ENCODE measurements at places on chromosomes 5 and 9.

- no peak for DNase-seq
Measured at GRCh38 chr5:135996611-135997010, 32.2 kb upstream of the TGFBI start.

DNA sequence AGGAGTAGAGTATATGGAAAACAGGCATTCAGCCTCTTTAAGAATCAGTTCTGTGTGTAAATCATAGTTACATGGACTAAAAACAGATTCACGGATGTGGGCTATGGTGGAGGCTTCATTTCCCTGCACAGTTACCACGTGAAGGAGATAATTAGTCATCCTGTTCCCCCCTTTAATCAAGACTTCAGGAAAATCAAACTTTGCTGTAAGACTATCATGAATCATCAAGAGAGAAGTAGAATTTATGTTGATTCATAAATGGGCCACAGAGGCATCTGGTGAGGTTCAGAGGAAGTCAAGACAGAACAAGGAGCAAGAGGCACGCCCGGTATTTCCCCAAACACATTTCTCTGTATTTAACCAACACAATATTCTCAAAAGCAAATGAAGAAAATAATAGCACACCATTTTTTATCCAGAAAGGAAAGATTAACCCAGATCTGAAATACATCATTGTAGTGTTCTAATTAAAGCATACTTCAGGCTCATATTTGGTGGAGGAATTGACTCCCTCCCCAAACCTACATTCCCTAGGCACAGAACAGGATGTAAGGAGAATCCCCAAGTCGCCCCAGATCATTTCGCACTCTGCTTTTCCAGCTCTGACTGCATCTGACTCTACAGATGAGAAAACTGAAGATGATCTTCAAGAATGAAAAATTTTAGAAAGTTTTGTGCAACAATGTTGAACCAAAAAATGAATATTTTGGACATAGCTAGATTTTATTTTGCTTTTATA lies 175.8 kb upstream of the GAS1 start:
- no peak for DNase-seq

GRCh38 chr9:70951749-70952727 lies 169.4 kb downstream of the TRPM3 start:
- DNase-seq: no peak

DNA sequence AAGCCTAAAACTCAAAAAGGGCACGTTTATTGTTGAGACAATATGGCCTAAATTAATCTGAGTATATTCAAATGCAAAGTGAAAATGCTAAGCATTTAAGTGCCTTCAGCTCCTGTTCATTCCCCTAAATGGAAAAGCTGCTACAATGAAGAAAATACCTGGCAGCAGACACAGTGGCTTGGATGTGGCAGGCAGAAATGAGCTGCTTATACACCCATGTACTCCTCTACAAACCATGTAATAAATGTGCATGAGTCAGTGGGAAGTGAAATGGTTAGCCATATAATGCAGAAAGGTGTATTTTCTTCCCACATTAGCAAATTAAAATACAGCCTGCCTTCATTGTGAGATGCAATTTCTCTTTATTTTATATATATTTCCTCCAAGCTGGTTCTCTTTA lies 859.2 kb upstream of the SEMA6A start:
- DNase-seq: no peak

DNA sequence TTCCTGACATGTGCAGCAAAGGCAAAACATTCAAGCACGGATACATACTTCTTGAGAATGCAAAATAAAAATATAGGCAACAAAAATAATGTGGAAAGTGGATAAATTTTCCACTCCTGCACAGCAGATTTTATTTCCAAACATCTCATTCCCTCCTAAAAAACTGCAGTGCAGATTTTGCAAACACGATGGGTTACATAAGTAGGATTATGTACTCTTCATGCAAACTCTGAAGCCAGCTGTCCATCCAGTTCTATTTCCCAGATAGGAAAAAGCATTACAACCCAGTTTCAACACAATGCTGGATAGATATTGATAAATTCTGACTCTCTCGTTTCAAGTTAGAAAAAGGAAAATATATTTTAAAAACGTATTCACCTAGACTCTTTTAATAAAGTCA lies 52.7 kb upstream of the CCNG1 start:
- no peak for DNase-seq

GRCh38 chr9:20940447-20941173 lies 90.8 kb downstream of the HACD4 start:
- DNase-seq: no peak

DNA sequence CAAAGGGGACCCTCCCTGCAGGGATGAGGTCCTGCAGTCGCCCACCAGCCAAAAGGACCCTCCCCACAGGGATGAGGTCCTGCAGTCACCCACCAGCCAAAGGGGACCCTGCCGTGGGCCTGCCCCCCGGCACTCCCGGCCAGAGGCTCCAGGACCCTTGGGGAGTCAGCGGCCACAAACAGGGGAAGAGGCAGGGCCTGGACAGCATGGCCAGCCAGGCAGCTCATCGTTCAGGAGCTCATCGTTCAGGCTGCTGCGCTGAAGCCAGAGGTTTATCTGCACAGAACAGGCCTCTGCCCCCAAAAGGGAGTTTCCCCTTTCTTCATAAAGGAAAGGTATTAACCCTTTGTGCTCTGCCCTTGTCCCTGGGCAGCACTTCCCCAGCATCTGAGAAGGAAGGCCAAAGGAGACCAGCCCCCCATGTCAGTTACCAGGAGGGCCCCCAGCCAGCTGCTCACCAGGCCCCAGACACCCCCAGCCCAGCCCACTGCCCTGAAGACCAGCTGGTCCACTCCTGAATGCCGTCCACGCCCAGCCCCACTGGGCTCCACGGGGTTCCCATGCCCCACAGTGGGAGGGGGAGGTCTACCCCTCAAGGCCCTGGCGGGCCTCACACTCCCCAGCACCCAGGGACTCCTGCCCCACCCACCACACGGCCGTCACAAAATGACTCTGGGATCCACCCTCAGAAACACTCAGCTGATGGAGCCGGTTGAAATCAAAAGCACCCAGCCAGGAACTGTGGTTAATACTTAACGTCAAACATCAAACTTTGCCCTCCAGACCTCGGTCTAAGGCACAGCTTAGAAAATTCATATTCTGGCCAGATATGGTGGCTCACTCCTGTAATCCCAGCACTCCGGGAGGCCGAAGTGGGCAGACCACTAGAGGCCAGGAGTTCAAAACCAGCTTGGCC lies 6.3 kb downstream of the SLC12A7 start:
- peak; percentile 39 for DNase-seq

DNA sequence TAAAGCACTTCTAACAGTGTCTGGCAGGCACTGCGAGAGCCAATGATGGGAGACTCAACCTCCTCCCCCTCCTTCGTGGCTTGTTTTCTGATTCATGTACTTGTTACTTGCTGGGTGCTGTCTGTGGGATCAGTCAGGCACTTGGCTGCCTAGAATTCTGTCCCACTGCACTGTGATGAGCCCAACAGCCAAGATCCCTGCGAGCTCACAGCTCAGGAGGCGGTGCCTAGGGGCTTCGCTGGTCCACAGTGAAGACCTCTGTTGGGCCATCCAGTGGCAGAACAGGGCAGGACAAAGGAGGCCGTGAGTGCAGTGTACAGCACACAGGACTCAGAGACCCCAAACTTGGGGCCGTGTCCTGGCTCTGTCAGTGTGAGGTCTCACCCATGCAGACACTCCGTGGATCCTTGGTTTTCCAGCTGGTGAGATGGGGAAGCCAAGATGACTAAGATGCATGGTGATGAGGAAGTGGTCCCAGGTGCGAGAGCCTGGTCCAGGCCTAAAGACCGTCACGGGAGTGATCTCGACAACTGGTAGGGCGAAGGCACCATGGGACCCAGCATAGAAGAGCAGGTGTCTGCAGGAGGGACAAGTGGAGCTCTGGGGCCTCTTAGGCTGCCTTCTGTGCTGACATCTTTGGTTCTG lies 19.5 kb downstream of the MYMK start:
- DNase-seq: no peak

GRCh38 chr5:107487056-107487542 lies 183.6 kb downstream of the EFNA5 start:
- no peak for DNase-seq

GRCh38 chr9:105385381-105385985 lies 62.4 kb upstream of the FSD1L start:
- DNase-seq: peak; percentile 7

DNA sequence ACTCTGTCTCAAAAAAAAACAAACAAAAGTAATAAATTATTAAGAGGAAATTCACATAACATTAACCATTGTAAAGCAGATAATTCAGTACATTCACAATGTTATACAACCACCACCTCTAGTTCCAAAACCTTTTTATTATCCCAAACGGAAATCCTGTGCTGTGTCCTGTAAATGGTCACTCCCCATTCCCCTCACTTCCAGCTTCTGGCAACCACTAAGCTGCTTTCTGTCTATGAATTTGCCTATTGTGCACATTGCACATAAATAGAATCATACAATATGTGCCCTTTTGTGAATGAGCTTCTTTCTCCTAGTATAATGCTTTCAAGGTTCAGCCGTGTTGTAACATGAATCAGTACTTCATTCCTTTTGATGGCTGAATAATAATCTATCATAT lies 20.8 kb downstream of the C9orf152 start:
- no peak for DNase-seq

DNA sequence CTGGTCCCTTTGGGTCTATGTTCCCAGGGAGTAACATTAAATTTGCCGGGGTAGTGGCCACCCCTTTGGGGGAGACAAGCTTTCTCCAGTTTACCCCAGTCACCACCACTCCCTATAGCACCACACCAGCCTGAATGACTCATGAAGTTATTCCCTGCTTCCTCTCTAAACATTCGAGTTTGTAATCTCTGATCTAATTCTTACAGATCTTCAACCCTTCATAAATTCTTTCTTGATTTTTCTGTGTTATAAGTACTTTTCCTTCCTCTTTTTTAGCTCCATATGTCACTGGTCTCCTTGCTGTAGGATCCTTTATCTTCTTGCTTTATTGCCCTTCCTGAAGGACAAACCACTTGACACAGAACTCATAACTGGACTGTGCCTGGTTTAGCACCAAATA lies 55.6 kb downstream of the GNA14 start:
- DNase-seq: no peak

GRCh38 chr5:160021831-160022446 lies 13.0 kb downstream of the TTC1 start:
- peak; percentile 64 for DNase-seq

DNA sequence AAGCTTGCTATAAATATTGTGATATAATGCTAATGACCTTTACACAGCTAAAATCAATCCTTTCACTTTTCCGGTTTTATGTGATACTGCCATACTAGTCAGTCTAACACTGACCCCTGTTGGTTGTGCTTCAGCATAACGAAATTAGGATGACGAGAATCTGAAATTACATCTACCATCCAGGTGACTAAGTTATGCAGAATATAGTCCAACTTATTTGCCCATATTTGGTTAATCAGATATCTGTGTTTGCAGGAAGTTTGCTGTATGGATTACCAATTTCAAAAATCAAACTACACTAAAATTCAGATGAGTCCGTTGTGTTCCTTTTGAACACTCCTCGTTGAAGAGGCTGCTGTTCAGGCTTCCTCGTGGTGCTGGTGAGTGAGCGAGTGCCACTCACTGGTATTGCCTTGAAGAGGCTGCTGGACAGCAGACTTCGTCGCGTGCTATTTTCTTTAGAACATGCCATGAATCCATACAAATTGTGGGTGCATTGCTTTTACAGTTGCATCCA lies 32.5 kb downstream of the TENT4A start:
- peak; percentile 36 for DNase-seq

GRCh38 chr9:107260437-107261081 lies 22.5 kb upstream of the RAD23B start:
- DNase-seq: no peak

GRCh38 chr5:113230711-113231652 lies 203.8 kb downstream of the TSSK1B start:
- DNase-seq: no peak

GRCh38 chr9:135049460-135049859 lies 38.0 kb upstream of the OLFM1 start:
- DNase-seq: no peak

- no peak for DNase-seq
Measured at GRCh38 chr5:69517763-69518212, 25.2 kb downstream of the OCLN start.

GRCh38 chr5:16597946-16598694 lies 18.7 kb downstream of the RETREG1 start:
- no peak for DNase-seq

GRCh38 chr9:114011313-114011712 lies 66.8 kb downstream of the AMBP start:
- DNase-seq: no peak

DNA sequence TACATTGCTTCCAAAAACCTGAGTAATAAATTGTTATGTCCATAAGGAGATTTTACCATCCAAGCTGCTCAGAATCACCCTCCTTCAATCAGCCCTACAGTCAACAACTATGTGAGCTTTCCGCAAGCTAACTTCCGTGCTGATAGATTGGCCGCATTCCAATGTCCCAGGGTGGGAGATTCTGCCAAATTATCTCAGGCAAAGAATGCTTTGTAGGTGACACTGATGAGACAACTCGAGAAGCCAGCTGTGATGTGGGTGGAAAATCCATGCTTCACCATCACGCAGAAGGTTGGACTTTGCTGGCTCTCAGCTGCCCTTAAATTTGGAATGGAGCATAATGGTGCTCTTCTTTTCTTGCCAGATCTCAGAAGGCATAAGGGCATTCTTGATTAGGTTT lies 44.9 kb upstream of the HCN1 start:
- no peak for DNase-seq

DNA sequence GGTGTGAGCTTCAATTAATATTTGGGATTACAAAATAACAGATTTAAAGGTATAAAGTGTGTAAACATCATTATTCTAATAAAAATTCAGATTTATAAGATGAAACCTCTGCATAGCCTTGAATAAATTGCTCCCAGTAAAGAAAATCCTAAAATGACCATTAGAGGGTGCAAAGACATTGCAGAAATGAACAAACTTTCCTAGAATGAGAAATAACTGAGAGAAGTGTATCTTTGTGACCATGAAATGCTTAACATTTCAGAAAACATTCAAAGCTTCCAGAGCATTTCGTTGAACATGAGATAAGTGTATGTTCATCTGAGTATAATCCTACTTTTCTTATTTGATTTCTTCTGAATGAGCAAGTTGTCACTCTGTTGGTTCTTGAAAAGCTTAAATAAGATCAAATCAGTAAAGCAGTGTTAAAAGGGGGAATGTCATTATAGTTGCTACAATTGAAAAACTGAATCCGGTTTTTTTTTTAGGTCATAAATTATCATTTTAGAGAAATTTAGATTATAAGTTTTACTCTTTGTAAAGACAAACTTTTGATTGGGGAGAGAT lies 24.7 kb upstream of the NUDT12 start:
- no peak for DNase-seq

- no peak for DNase-seq
Measured at GRCh38 chr9:133055788-133056420, 5.9 kb upstream of the CEL start.

DNA sequence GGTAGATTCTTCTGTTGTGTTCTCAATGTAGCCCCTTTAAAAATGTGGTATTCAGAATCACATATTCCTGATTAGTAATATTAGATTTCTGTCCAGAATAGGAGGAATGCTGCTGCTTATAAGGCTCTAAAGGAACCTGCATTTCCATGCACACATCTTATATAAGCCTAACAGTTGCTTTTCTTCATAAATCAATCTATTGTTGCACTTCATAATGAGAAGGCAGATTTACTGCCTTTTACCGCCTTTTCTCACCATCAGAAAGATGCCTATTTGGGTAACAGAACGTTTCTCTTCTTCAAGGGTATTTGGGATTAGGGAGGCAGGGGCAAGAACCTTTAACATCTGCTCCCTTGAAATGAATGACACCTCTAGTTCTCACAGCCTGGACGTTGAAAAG lies 243.4 kb downstream of the MLLT3 start:
- DNase-seq: no peak

GRCh38 chr5:156095709-156096241 lies 231.2 kb upstream of the SGCD start:
- no peak for DNase-seq

Measured in stimulated activated CD4-positive, alpha-beta T cell treated with anti-CD3 and anti-CD28 coated beads, Interleukin-4, amount 100 ng/mL, for 24 hours (primary cell).